Caco-2 (cell line): ENCODE measurements at places on chromosomes 6 and 20. TPM values are rescaled to one million over a fixed set of nuclear protein-coding genes. Genes with fewer than 3 reads are reported as not detected.

SLC2A10 gene
- total RNA-seq = 4.2 and 4.3 TPM in 2 replicates

ADGRF4 gene
- total RNA-seq = 10.6 and 11.2 TPM in 2 replicates

RRAGD gene
- 5.9 and 8.0 TPM in 2 replicates for total RNA-seq

IL17F gene
- total RNA-seq = not detected in 2 replicates

TPD52L1 gene
- total RNA-seq = 60.1 and 83.9 TPM in 2 replicates

EYA4 gene
- not detected in 2 replicates for total RNA-seq

AVP gene
- not detected in 2 replicates for total RNA-seq

SLC35F1 gene
- not detected in 2 replicates for total RNA-seq

GLP1R gene
- not detected in 2 replicates for total RNA-seq

LZTS3 gene
- 4.3 and 4.5 TPM in 2 replicates for total RNA-seq

SLC18B1 gene
- 7.8 and 11.3 TPM in 2 replicates for total RNA-seq

NRN1 gene
- not detected in 2 replicates for total RNA-seq

MMS22L gene
- total RNA-seq = 28.2 and 32.1 TPM in 2 replicates

ANKRD66 gene
- total RNA-seq = not detected in 2 replicates
